Sigmoid colon (tissue), 7 donors: ENCODE measurements at places on chromosomes 2 and 18. TPM values are rescaled to one million over a fixed set of nuclear protein-coding genes. Genes with fewer than 3 reads are reported as not detected.

MTA3 gene
- 40.7 TPM for total RNA-seq

GALNT14 gene
- 1.2 TPM for total RNA-seq

GRCh38 chr2:120715353-120715752 is 20.3 kb upstream of the GLI2 start:
- DNase-seq: peak; percentile 53

- DNase-seq: no peak
Measured at GRCh38 chr2:216012133-216012829, 1.1 kb downstream of the MREG start.

DNA sequence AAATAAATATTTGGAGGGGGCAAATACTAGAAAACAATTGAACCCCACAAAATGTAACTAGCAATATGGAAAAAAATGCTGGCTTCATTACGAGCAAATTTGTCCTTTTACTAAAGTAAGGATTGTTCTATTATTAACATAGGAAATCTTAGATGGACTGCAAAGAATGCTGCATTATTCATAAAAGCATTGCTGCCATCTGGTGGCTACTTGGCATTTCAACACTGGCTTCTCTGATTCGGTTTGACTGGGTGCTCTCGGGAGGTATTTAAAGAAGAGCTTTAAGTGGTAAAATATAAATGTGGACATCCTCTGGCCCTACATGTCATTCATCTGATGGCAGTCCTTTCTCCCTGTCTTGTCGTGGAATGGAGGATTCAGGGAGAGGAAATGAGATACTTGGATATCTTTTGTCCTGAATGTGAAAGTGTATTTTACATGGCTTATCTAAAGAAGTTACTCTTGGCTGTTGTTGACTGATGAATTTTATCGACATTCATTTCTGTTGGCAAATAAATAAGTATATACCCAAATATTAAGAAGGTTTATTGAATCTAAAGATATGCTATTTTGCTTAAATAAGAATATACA is 130.2 kb downstream of the ARHGAP15 start:
- DNase-seq: peak; percentile 61

DPP10 gene
- 4.4 TPM for total RNA-seq

DNA sequence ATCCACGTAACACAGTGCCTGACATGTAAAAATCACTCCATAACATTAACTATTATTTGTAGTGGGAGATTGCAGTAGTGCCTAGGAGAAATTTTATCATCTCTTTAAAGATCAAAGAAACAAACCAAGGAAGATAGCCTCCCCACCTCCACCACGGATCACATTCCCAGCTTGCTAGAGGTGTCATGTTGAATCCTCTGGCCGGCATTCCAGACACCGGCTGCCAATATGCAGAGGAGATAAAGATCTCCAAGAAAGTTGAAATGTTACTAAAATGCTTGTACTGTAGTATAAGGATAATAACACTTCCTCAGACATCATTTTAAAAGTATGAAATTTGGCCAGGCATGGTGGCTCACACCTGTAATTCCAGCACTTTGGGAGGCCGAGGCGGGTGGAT is 6.1 kb upstream of the ATG16L1 start:
- DNase-seq: no peak

GRCh38 chr2:114122930-114123329 is 233.0 kb downstream of the ACTR3 start:
- DNase-seq: no peak
